Central memory CD4-positive, alpha-beta T cell (primary cell): ENCODE measurements at places on chromosomes 16 and 17.

DNA sequence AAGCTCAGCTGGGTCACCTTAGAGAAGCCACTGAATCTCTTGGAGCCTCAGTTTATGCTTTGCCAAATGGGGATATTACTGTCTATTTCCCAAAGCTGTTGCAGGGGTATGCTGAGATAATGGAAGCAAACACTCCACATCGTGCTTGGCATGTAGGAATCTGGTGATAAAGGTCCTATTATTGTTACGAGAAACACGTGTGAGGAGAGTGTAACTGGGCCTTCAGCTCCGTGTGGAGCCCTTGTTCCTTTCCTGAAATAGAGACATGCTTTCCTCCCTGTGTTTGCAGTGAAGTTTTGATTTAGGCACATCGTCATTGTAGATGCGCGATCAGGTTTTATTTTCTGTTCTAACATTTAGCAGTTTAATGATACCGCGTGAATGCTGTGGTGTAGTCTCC is 292.4 kb downstream of the CPPED1 start:
- DNase-seq: no peak

- DNase-seq: no peak
Measured at GRCh38 chr17:69250641-69251040, 22.0 kb upstream of the ABCA10 start.

DNA sequence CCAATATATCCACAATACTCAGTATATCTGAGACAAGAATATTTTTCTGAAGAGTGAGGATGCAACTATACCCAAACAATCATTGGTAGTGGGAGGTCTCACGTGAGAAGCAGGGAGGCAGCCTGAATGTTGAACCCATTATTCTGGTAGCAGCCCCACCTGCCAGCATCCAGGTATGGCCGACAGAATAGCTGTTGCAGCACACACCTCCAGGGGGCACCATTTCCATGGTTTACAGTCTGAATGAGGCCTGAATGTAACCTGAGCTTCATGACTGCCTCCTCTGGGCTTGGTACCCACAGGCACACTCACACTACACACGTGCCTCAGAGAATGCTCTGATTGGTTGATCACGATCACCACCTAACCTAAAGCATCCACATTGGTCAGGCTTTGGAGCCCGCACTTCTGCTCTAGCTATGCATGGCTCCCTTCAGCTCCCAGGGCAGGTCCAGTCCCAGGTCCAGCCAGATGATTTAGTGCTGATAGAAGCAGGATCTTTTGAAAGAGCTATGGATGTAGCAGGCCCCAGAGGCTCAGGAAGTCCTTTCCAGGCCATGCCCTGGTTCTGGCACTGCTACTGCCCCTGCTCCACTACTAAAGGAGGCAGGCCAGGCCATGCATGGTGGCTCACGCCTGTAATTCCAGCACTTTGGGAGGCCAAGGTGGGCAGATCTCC is 11.0 kb upstream of the CBFB start:
- peak; percentile 84 for DNase-seq

DNA sequence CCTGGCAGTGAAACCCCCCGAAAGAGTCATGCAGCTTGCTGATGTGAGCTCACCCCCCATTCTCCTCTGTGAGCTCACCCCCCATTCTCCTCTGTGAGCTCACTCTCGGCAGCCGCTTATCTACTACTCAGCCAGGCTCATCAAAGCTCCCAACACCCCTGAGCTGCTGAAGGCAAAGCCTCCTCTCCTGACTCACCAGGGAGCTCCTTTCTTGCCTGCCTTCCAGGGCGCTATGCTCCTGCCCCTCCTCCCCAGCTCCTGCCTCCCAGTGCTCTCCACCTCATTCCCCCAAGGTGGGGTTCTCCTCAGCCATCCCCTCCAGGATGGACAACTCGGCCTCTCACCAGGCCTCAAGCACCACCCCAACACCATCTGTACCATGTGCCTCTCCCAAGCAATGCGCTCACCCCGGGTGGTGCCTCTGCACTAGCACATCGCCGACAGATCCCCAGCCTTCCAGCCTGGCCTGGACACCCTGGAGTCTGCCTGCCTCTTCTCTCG is 27.7 kb upstream of the FAAP100 start:
- DNase-seq: no peak

- no peak for DNase-seq
Measured at GRCh38 chr16:65037556-65037955, 84.3 kb downstream of the CDH11 start.

- DNase-seq: no peak
Measured at GRCh38 chr17:44279346-44279665, 11.4 kb upstream of the SLC4A1 start.

DNA sequence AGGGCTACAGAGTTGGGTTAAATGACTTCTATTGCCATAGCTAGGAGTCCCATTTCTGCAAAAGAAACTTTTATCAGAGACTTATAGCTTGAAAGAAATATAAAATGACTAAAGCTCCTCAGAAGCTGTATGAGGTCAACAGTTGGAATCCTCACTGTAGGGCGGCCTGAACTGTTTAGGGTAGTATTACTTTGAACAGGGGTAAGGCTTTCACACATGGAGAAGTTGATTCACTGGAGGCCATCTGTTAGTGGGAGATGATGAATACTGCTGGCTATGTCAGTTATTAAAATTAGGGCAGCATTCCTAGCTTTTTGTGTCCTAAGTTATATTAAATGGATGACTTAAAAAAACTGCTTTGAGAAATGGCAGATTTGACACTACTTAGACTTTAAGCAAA is 6.0 kb downstream of the TTC19 start:
- no peak for DNase-seq

DNA sequence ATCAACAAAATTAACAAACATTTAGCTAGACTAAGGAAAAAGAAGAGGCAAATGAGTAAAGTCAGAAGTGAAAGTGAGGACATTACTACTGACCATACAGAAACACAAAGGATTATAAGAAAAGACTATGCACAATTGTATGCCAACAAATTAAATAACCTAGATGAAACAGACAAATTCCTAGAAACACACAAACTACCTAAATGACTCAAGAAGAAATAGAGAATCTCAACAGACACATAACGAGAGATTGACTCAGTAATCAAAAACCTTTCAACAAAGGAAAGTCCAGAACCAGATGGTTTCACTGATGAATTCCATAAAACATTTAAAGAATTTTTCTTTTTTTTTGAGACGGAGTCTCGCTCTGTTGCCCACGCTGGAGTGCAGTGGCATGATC is 35.7 kb upstream of the MYLK3 start:
- DNase-seq: no peak

DNA sequence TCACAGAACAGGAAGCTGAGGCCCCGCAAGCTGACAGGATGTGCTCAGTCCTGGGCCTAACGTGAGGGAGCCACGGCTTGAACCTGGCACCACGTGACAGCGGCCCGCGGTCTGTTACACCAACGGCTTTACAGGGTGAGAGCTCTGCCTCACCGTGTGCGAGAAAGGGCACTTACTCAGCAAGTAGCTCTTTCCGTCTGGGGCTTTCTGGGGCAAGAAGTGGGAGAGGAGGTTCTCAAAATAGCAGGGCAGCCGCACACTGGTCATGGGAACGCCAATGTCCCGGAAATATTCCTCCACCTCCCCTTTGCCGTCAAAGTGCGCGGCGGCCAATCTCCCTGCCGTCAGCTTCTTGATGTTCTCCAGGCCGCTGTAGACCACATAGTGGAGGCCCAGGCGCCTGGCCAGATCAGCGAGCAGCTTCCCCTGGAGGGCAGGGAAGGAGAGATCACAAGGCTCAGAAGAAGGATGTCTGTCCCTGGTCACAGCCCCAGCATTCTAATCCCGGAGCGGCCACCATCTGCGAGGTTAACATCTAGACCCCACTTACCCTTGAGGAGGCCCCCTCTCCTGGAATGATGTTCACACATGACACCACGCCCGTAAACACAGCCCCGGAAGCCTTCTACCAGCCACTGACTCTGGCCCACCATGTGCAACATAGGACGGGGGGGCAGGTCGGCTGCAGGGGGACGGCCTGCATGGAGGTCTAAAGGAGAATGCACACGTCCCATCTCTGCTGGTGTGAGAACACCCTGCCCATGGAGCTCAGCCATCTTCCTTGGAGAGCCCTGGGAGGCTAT is 8.2 kb downstream of the NMRAL1 start:
- peak; percentile 56 for DNase-seq
